ENCODE measurements at places on chromosomes 7 and 10.
A peak's percentile ranks its signal among the peaks of the same experiment; 100 is the strongest.

- DNase-seq = no peak
Observed at GRCh38 chr10:128710798-128711183, 584.6 kb upstream of the MKI67 start.

DNA sequence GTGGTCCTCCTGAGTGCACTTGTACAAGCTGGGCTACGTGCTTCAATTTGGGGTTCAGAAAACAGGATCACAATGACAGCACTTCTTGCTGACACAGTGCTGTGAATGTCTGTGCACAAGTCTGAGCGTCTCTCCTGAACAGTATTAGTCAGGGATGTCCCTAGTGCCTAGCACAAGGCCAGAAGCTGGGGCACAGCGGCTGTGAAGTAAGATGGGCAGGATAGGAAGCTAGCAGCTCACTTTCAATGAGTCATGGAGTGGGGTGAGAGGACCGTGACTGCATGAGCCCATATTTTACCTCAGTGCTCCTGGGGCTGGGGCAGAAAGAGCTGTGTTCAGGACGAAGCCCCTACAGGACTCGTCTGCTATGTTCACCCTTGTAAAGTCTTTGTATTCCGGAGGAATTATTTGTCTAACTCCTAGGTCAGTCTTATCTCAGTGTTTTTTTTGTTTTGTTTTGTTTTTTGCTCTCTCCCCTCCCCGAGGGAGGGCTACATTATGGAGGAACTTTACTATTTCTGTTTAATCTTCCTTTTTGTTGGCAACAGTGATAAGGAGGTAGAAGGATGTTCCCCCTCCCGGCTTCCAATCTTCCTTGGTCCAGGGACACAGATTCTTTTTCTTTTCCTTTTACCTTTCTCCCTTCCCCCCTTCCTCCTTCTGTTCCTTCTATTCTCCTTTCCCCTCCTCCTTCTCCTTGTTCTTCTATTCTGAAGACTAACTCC, 2.8 kb upstream of the LRMDA start:
- DNase-seq = no peak

DNA sequence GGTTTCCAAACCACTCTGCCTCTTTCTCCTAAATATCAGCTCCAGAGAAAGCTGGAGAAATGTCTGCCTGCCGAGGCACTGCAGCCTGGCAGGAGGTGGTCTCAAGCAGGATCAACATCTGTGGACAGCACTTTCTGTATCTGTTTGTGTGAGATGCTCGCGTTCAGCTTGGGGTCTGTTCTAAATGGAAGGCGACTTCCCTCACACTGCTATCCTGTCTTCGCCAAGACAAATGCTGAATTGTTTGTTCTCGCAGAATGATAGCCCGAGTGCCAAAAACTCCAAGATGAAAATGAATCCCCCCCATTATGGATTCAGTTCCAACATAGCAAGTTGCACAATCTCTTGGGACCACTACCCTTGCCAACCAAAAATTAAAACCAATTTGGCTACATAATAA, 72.2 kb upstream of the PALS2 start:
- peak; percentile 9 for DNase-seq

- no peak for DNase-seq
Observed at GRCh38 chr7:27377988-27378387, 135.4 kb downstream of the EVX1 start.

DNA sequence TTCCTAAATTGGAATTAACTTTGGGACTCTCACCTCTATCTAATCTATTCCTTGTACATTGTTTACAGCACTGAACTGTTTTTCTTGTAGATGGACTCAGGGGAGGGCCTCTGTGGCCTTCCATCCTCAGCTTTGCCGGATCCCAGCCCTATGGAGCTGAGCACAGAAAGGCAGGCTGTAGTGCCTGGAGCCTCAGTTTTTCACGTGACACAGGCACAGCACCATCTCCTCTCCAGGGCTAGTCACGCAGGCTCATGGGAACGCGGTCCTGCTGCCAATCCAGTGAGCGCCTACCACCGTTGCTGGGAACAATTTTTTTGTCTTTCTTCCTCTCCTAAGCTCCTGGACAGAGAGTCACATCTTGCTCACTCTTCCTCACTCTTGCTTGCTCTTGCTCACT, 75.6 kb upstream of the DDC start:
- no peak for DNase-seq

GRCh38 chr7:101891936-101892640, 74.7 kb downstream of the CUX1 start:
- DNase-seq = no peak

All from NCI-H1092 (cell line).